ENCODE measurements at places on chromosomes 13 and 19.

DNA sequence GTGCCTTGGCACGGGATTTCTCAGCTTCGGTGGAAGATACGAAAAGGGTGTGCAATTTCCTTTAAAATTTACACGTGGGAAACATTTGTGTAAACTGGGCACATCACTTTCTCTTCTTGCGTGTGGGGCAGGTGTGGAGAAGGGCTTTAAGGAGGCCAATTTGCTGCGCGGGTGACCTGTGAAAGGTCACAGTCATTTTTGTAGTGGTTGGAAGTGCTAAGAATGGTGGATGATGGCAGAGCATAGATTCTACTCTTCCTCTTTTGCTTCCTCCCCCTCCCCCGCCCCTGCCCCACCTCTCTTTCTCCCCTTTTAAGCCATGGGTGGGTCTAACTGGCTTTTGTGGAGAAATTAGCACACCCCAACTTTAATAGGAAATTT is 7.2 kb downstream of the SLITRK5 start:
- no peak for DNase-seq

GRCh38 chr13:109150696-109151095 is 521.3 kb downstream of the MYO16 start:
- no peak for DNase-seq

- DNase-seq, result no peak
Observed at GRCh38 chr13:111398715-111399299, 78.4 kb downstream of the TEX29 start.

GRCh38 chr13:51240958-51241357 is 18.8 kb downstream of the FAM124A start:
- DNase-seq, result no peak

- peak; percentile 77 for DNase-seq
Observed at GRCh38 chr13:84651288-84651687, 769.0 kb upstream of the SLITRK1 start.

DNA sequence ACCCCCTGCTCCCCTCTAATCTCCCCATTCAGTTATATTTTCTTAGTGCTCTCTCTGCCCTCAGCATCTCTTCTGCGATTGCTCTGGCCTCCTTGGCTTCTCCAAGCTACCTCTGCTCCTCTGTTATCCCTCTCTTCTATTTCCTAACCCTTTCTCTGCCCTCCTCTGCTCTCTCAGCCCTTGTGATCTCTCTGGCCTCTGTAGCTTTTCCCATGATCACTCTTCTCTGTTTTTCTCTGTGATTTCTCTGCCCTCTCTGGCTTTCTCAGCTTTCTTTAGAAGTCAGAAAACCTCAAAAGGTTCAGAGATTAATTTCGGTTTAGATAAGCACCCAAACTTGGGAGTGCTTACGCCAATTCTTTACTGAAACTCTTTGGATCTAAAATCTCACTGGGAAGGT is 795.0 kb downstream of the DIAPH3 start:
- no peak for DNase-seq

DNA sequence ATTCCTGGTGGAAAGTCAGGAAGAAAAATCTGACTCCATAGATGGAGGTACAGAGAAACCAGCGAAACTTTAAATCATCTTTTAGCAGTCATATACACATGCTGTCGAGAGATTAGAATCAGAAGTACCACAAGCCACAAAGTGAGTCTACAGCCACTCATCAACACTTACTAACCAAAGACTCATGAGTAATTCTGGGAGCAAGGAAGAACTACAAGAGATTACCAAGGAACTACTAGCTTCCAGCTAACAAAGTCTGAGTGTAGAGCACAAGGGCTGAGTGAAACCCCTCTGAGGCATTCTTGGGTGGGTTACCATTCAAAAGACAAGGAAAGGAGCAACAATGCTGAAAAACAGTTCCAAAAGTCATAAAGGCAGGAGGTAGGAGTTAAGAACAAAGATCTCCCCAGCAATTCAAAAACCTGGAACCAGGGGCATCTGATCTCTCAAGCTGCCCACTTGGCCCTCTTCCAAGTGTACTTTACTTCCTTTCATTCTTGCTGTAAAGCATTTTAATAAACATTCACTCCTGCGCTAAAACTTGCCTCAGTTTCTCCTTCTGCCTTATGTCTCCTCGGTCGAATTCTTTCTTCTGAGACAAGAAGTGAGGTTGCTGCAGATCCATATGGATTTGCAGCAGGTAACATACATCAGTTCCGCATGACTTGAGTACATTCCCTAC is 13.0 kb downstream of the RBM26 start:
- no peak for DNase-seq

GRCh38 chr19:40424637-40425449 is 949 bp downstream of the SERTAD1 start:
- DNase-seq, result peak; percentile 45

GRCh38 chr13:24618011-24618955 is 61.9 kb upstream of the ATP12A start:
- no peak for DNase-seq

- DNase-seq, result no peak
Observed at GRCh38 chr19:35310811-35311465, 18.0 kb upstream of the CD22 start.
